Neural crest cell (in vitro differentiated cells): ENCODE measurements at places on chromosomes 3 and 15.

- no peak for DNase-seq
These were observed 345.2 kb downstream of the FOXP1 start for GRCh38 chr3:71238355-71238757.

DNA sequence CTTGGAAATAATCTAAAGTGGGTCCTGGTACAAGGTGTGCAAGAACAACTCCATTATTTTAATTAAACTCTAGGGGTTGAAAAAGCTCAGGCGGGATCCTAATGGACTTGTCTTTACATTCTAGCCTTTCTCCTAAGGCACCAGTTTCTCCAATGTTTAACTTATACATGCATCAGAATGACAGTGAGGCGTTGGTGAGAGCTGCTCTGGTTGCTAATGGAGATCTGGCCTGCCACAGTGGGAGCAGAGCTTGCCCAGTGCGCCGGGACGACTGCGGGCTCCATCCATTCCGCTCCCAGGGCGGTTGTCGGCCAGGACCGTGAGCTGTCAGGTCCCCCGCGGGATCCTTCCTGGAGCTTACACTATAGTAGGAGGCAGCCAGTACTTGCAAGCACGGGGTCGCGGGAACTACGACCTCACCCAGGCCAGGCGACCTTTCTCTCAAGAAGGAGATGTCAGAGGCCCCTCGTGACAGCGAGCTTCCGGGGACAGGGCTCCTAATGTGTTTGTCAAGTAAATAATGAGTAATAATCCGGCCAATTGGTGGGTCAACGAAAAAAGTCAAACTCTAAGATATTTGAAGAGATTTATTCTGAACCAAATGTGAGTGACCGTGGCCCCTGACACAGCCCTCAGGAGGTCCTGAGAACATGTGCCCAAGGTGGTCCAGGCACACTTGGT, 991 bp upstream of the HIGD1A start:
- DNase-seq: no peak

GRCh38 chr3:129107793-129108192, 13.8 kb downstream of the RAB43 start:
- DNase-seq: no peak

GRCh38 chr3:171122861-171123260, 96.3 kb upstream of the SLC2A2 start:
- no peak for DNase-seq

GRCh38 chr3:81579744-81580143, 181.7 kb downstream of the GBE1 start:
- DNase-seq: no peak

DNA sequence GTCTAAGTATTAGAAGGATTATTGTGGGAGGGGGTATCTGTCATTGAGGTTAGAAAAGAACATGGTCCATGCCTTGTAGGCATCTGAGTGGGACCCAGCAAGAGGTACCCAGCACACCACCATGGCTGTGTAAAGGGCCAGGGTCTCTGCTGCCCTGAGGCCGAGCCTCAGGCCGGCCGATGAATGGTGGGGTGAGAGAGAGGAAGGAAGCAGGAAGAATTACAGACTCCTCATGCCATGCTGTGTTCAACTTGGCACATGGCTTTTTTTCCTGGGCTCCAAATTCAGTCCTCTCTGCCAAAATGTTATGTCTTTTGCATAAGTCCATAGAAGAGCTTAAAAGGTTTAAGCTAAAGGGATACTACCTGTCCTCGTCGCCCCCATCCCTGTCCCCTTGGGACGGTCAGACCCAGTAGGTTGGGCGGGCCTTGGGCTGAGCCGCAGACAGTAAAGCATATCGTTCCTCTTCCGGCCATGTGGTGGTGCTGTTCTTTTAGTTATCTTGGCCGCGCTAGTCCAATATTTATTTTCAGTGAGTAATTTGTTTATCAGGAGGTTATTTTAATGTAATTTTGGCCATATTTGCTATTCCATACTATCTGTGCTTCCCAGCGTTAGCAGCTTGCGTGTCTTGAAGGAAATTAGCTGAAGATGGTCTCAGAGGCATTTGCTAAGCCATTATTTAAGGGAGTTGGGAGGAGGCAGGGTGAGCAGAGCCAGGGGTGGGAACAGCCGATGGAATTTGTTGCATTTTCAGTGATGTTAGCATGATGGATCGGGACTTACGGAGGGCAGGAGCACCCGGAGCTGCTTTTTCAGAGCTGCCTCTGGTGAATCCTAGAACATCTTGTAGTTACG, 152.4 kb downstream of the AGBL1 start:
- DNase-seq: peak; percentile 41

DNA sequence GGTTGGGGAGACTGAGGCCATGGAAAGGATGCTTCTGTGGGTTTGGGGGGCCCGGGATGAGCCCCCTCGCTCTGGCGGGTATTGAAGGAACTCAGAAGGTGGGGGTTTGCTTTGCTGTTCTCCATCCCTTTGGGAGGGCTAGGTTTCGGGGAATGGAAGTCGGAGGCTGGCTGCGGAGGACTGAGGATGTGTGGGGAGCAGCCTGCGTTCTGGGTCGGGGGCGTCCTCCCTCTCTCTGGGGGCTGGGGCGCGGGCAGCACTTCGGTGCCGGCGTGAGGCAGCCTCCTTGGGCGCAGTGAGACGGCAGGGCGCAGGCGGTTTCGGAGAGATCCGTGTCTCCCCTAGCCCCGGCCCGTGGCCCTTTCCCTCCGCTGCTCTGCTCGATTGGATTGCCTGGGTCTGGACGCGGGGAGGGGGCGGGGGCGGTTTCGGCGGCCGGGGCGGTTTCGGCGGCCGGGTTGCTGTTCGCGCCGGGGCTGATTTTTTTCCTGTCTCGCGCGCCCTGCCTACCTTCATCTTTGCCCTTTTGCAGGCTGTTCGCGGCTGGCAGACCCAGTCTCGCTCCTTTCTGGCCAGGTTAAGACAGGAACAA, 1.4 kb downstream of the PTPRG start:
- DNase-seq: peak; percentile 17

DNA sequence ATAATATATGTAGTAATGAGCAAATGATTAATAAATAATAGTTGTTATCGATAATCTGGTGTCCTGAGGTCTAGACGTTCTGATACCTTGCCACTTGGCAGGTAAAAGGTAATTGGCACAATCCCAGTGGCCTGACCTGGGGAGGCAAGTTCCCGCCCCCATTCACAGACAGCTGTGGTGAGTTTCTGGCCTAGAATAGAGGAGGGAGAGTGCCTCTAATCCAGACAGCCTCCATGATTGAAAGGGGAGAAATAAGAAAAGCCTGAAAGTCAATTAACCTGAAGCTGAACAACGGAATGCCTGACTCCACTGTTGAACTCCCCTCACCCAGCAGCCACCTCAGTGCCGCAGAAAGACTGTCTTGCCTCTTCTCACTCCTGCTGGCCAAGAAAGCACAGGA, 38.1 kb upstream of the SV2B start:
- DNase-seq: no peak

- no peak for DNase-seq
These were observed 328.0 kb upstream of the DNAJC19 start for GRCh38 chr3:181317508-181317907.

GRCh38 chr3:131233900-131234668, 147.5 kb upstream of the NUDT16 start:
- DNase-seq: no peak

GRCh38 chr15:78923015-78923414, 21.8 kb downstream of the CTSH start:
- DNase-seq: no peak

DNA sequence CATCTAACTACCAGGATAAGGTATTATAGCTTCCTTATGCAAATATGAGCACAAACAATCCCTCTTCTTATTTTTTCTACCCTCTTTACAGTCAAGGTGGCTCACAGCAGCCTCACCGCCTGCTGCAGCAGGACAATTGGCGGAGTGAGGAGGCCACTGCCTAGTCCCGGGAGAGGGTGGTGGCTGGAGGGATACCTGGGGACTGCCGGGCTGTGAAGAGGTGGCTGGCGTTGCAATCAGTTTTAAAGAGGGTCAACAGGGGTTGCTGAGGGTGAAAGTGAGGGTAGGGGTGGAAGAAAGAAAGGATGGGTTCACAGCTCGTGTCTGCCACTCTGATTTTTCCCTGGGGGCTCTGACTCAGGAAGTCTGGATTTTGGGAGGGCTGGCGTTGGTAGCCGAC, 105.1 kb upstream of the SLC6A6 start:
- DNase-seq: no peak

- no peak for DNase-seq
These were observed 85.7 kb upstream of the SOX2 start for GRCh38 chr3:181626036-181626435.

- DNase-seq: no peak
These were observed 103.0 kb downstream of the P3H2 start for GRCh38 chr3:190017521-190018288.

- no peak for DNase-seq
These were observed 26.7 kb downstream of the KLHL24 start for GRCh38 chr3:183662099-183662498.

- no peak for DNase-seq
These were observed 64.8 kb upstream of the SLCO2A1 start for GRCh38 chr3:134094491-134094890.

DNA sequence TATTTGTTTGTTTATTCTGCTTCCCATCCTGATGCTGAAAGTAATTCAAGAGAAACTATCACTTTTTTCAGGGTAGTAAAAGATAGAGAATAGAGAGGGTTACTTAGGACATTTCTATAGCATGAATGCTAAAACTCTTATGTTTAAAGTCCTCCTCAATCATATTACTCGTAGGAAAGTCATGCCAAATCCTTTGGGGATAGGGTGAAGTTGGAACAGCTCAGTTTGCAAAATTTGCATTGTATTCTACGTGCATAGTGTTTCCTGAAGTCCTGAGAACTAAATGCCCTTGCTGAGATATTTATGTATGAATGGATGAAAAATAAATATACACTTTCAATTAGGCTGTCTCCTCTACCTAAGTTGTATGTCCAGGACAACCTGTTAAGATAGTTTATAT, 14.6 kb downstream of the PLSCR5 start:
- no peak for DNase-seq

DNA sequence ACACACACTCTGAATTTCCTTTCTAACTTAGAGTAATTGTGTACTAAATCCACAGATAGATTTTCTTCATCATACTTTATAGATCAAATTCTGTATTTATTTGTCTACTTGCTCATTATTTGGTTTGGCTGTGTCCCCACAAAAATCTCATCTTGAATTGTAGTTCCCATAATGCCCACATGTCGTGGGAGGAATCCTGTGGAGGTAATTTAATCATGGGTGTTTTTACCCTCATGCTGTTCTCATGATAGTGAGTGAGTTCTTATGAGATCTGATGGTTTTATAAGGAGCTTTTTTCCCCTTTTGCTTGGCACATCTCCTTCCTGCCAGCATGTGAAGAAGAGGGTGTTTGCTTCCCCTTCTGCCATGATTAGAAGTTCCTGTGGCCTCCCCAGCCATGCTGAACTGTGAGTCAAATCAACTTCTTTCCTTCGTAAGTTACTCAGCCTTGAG, 198.3 kb upstream of the TGFBR2 start:
- DNase-seq: no peak

- no peak for DNase-seq
These were observed 21.1 kb downstream of the TTC23 start for GRCh38 chr15:99228120-99228770.

DNA sequence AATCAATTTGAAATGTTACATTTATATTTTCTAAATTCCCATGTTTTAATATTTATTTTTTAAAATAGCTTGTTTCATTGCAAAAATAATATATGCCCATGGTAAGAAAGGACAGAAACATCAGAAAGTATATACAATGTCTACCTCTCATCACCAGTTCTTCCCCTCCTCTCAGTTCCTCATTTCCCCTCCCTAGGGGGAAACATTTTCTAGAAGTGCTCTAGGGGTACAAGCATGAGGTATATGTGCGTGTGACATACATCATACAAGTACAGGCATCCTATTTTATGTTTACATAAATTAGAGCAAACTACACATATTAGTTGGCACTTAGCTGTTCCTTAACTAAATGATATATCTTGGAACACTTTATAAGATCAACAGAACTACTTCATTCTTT, 189.3 kb upstream of the VEPH1 start:
- no peak for DNase-seq

DNA sequence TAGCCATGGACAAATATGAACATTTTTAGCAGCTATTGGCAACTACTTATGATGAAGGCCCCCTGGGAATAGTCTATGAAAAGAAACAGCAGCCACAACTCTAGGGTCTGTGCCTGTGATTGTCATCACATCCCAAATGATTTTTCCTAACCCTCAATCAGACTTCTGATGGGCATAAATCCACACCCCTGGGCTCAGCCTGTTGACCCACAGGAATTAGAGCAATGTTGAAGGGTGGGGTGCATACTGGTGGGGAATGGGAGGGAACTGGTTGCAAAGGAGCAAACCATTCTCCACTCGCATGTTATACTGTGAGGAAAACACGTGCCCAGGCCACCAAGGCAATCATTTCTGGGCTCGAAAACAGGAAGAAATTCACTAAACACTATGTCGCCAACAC, 106.5 kb upstream of the CTNNB1 start:
- no peak for DNase-seq

GRCh38 chr3:50883755-50884154, 209.0 kb downstream of the DOCK3 start:
- DNase-seq: no peak

- no peak for DNase-seq
These were observed 105.1 kb downstream of the ZMAT3 start for GRCh38 chr3:178966299-178967176.

DNA sequence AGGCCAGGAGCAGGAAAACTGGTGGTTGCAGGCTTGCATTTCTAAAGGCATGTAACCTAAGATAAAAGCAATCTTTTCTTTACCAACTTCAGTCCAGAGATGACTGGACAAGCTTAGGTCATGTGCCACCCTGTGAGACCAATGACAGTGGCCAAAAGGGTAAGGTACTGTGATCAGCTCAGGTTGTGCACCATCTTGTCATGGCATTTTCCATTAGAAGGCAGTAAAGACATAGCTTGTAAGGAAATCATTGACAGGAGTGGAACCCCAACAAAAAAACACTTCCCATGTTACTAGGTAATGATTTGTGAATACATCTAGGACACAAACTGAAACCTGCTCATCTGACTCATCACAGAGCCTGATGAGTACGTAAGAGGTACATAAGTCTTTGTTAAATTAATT, 35.2 kb downstream of the SSR3 start:
- DNase-seq: no peak

DNA sequence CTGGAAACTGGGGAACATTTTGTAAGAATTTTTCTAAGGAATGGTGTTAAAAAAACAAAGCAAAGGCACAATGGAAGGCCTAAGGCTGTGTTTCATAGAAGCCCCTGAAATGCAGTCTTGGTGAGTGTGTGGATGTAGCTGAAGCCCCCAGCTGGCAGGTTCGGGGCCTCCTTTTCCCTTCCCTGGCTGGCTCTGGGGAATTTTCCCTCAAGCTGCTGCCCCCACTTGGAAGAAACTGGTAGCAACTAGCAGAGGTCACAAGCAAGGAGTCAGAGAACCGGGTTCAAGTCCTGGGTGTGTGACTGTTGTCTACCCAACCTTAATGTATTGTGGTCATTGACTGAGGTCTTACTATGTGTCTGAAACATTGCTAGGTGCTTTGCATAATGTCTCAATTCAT, 85.3 kb upstream of the MYZAP start:
- DNase-seq: no peak

- DNase-seq: no peak
These were observed 747.6 kb downstream of the NAALADL2 start for GRCh38 chr3:175606650-175607318.
